ENCODE measurements at places on chromosomes 11 and 22.

DNA sequence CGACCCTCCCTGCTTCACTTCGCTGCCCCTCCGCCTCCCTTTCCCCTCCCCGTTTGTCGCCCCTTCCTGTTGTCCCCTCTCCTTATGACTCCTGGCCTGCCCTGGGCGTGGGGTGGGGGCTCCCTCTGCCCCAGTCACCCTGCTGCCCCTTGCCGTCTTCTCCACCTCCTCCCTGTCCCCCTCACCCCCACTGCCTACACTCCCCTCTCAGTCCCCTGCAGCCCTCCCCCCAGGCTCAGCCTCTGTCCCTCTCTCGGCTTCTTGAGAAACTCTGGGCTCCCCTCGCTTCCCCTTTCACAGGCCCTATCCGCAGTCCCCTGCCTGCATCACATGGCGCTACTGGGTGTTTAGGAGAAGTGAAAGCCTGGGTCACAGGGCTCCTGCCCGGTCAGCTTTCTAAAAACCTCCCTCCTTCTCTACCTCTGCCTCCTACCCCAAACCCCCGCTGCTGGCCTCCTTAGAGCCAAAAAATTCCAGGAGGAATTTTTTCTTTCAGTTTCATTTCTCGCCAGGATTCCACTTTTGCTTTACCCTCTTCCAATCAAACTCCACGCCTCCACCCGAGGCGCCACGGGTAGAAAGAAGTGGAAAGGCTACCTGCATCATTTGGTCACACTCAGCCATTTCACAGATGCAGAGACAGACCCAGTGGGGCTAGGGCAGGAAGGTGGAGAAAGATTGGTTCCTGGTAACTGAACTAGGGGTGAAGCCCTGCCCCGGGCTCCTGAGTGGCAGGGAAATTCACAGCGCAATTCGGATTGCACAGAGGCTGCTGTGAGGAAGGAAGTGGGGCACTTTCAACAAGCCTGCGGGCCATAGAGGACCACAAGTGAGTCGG lies at the start of gene SLC15A3:
TSS of gene SLC15A3 (minus strand) at position 273 of the 838 bp plus-strand sequence. CDS start 625 bp downstream, outside the sequence.
- no peak for DNase-seq

GRCh38 chr11:130427581-130428315 lies 661 bp downstream of the ADAMTS8 start:
- no peak for DNase-seq

DNA sequence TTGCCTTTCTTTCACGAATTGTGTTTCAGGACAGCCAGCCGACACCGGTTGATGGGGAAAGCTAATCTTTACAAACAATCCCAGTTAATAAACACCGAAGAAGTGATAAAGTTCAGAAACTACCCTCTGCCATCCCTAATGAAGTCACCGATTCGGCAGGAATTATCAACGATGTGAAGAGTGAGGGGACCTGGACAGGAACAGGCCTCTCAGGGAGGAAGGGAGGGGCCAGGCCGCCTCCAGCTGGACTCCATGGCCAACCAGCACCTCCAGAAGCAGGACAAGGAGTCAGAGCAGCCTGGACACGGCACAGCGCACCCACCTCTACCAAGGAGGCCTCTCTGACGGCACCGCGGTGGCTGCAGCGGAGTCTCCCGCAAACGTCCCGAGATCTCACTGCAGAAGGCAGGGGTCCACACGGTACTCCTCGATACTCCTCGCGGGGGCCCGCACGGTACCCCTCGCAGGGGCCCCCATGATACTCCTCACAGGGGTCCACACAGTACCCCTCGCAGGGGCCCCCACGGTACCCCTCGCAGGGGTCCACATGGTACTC lies 3.9 kb downstream of the TOLLIP start:
- DNase-seq: no peak

GRCh38 chr11:73012121-73012863 lies 129.8 kb downstream of the FCHSD2 start:
- DNase-seq: no peak

- DNase-seq: no peak
Measured at GRCh38 chr22:21032037-21032867, at the start of gene SLC7A4. Gene SLC7A4, minus strand, starts transcription at chr22:21032561. Its CDS starts 749 bp downstream, at chr22:21031812.

DNA sequence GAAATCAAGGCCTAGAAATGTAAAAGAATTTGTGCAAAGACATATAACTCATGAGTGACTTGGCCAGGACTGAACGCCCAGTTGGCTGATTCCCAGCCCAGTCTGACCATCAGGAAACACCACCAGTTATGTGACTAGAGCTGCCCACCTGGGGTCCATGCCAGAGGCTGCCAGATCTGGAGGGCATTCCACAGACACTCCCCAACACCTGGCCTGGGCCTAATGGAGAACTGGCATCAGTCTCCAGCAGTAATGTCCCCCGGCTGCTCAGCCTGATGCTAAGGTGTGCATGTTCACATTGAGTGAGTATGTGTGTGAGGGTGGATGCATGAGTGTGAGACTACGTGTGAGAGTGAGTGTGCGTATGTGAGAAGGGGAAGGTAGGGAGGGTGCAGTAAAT lies 15.7 kb downstream of the PLAAT3 start:
- no peak for DNase-seq

GRCh38 chr11:78417175-78417887 lies at the start of gene GAB2:
Gene GAB2, minus strand, starts transcription at chr11:78417820. Its CDS starts 100 bp downstream, at chr11:78417720.
- DNase-seq: no peak
